ENCODE measurements at places on chromosomes 4 and X.

GRCh38 chrX:111007238-111007637 lies 88.8 kb upstream of the PAK3 start:
- no peak for DNase-seq

- DNase-seq: no peak
Observed at GRCh38 chr4:148053298-148054003, 321.6 kb downstream of the ARHGAP10 start.

GRCh38 chr4:153809916-153810810 lies 21.3 kb upstream of the SFRP2 start:
- no peak for DNase-seq

DNA sequence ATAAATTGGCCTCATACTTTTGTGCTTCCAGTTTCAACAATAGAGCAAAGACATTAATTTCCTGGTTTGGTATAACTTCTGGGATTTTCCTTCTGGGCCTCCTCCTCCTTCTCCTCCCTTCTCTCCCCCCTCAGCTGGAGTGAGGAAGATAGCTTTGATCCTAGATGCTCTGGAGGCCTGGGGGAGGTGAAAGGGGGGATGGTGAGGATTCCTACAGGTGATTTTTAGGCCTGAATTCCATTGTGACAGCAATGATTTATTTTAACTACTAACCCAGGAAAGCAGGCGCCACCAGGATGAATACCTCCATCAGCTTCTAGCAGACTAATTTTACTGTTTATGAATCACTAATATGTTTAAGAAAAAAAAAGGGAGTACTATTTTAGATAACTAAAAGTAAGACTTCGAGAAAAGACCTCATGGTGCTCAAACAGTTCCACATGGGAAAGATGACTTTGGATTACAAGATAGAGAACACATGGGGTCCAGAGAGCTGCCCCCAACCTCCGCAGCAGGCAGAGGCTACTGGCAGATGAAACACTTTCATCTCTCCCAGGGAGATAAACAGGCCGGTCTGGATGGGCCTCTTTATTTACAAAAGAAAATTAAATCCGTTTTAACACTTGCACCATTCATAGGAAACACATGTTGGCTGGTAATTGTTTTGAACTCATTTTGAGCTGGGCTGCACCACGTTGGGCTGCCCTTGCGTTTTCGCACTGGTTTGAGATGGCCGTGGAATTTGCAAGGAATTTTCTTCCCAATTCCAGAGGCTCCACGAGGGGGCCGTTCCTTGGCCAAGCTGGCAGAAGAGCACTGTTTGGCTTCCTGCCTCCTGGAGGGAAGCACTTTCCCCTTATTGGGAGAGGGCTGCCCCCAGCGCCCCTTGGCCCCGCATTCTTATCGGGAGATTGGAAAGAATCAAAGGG lies 125.1 kb upstream of the STX18 start:
- DNase-seq: no peak

- DNase-seq: no peak
Observed at GRCh38 chrX:154378059-154378798, 866 bp upstream of the EMD start.

DNA sequence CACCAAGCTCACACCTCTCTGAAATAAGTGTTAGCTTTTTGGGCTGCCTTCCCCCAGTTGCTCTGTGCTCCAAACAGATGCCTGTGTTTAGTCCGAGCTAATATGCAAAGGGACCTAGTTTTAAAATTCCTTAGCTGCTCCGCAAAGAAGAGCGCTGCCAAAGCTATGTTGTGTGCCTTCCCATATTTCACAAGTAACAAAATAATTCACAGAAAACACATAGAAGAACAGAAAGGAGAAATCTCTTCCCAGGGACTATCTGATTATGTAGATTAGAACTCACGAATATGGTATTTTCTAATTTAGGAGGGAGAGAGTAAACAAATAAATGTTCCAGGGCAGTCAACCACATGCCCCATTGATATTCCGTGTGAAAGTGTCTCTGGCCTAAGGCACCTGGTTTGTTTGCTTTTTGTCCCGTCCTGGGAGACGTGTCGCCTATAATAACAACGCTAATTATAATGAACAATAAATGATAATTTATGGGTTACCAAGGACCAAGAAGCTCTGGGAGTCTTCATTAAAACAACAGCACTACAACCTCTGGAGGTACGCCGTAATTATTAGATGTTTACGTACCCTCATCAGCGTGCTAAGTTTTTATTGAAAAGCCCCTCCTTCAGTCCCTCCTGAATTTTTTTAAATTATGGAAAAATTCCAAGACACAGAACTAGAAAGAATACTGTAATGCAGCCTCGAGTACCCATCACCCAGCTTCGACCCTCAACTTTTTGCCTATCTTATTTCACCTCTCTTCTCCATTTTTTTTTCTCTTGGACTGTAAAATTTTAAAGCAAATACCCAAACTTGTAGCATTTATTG lies 1.2 kb upstream of the CCNG2 start:
- no peak for DNase-seq

- DNase-seq: no peak
Observed at GRCh38 chr4:74638689-74639088, 155.6 kb downstream of the BTC start.

GRCh38 chrX:10450229-10450958 lies 170.0 kb downstream of the MID1 start:
- no peak for DNase-seq

DNA sequence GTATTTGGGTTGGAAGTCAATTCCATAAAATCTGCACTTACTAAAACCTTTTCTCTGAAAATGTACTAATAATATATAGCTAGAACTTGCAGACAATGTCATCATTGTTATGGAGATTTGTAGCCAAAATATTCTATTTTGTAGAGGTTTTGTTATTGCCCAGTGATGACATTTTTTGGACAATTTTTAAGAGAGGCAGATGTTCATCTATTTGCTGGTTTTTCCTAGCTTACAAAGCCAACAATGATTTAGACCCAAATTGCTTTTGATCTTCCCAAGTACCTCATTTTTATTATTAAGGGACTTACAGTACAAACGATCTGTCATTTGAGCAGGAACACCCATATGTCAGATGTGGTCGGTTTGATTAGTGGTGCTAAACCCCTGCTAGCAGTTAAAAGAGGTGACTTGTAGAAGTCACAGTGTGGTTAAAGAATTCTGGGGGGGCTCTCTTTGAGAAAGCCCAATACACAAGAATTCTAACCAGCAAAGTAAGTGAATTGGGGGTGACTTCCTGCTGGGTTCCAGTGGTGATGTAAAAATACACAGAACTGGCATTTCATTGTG lies 136.2 kb downstream of the KIT start:
- DNase-seq: no peak

GRCh38 chr4:73718375-73719373 lies 21.7 kb upstream of the CXCL8 start:
- DNase-seq: no peak

DNA sequence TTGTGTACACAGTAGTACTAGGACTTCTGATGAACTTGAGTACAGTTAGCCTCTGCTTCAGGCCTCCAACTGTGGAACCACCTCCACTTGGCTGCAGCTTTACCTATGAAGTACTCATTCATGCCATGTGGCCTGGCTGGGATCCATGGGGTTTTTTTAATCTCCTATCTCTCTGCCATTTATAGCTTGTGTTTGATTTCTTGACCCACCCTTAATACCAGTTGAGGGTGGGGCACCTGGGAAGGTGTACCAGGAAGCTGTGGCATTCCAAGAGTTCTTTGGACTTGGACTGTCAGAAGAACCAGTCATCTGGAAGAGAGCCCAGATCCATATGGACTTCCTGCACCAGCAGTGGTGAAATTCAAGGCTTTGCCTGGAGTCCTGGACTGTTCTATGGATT lies 230.1 kb downstream of the SHROOM3 start:
- DNase-seq: no peak

- no peak for DNase-seq
Observed at GRCh38 chr4:87806520-87806919, 7.2 kb downstream of the IBSP start.

GRCh38 chrX:53223068-53223693 lies 1.8 kb downstream of the KDM5C start:
- no peak for DNase-seq

- no peak for DNase-seq
Observed at GRCh38 chr4:81040012-81040659, 9.6 kb downstream of the BMP3 start.

DNA sequence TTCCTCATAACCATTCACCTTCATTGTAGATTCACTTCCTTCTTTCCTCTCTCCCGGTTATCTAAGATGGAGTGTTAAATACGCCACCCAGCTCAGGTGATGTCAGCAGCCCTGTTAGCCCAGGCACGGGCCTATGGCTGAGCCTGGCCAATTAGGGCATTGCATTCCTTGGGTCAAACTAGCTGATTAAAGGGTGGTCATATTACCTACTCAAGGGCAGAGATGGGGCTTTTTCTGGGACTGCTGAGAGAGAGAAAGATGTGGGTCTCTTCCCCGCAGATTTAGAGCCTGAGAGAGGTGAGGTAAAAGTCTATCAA lies 39.9 kb upstream of the AFAP1 start:
- no peak for DNase-seq

DNA sequence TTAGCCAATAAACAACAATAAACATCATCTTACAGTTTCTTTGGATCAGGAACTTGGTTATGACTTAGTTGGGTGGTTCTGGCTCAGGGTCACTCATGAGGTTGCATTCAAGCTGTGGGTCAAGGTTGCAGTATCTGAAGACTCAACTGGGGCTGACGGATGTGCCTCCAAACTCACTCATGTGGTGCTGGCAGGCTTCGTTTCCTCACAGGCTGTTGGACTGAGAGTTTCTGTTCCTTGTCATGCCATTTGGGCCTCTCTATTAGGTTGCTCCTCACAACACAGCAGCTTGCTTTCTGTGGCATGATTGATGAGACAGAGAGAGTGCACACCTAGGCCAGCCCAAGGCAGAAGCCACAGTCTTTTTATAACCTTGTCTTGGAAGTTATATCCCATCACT lies 20.7 kb downstream of the FRMPD3 start:
- no peak for DNase-seq

- no peak for DNase-seq
Observed at GRCh38 chr4:118997601-118998000, 108.9 kb downstream of the SYNPO2 start.

DNA sequence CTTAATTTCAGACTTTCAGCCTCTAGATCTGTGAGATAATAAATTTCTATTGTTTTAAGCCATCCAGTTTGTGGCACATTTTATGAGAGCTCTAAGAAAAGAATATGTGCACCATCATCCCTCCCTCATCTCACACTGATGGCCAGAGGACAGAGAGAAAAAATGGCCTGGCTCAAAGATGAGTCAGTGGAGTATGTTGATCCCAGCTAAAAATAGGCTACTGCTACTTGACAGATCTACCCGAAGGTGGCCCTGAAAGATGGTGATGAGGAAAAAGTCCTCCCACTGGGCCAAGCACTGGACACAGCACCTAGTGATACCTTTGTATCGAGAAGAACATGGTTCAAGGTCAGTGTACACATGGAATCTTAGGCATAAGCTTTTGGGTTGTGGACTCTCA lies 38.2 kb upstream of the DCTD start:
- DNase-seq: no peak

DNA sequence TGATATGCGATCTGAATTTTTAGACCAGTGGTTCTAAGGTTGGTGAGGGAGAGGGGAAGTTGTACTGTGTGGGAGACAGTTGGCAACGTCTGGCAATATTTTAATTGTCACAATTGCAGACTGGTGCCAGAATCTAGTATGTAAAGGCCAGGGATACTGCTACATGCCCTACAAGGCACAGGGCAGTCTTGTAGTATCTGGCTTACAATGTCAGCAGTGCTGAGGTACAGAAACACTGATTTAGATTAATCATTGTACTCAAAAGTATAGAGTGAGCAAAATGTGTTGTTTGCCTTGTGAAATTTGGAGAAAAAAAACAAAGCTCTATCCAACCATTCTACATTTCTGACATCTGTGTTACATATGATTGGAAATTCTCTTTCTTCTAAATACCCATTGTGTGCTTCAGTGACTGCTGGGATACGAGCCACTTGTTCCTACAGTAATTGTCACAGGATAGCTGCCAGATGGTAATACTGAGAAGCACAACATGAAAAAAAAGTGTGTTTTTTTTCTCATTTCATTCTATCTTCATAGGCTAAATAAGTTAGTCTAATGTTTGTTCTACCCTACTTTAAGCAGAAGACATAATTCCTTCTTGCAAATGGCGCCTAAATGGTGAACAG lies 526.7 kb upstream of the AGA start:
- DNase-seq: no peak

- no peak for DNase-seq
Observed at GRCh38 chr4:86442881-86443280, 83.0 kb upstream of the MAPK10 start.

GRCh38 chrX:17028356-17028755 lies 81.9 kb downstream of the REPS2 start:
- no peak for DNase-seq

DNA sequence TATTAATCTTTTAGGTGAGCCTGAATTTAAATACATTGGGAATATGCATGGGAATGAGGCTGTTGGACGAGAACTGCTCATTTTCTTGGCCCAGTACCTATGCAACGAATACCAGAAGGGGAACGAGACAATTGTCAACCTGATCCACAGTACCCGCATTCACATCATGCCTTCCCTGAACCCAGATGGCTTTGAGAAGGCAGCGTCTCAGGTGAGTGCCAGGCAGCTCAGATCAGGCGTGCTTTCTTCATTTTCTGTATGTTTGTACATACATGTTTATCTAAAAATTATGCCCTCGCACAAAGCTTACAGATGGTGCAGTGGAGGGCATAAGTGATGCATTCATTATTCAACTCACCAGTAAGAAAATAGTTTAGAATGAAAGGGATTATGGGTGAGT lies 85.6 kb downstream of the CPE start:
- DNase-seq: no peak

GRCh38 chr4:93103042-93103441 lies 725.5 kb upstream of the ATOH1 start:
- no peak for DNase-seq

DNA sequence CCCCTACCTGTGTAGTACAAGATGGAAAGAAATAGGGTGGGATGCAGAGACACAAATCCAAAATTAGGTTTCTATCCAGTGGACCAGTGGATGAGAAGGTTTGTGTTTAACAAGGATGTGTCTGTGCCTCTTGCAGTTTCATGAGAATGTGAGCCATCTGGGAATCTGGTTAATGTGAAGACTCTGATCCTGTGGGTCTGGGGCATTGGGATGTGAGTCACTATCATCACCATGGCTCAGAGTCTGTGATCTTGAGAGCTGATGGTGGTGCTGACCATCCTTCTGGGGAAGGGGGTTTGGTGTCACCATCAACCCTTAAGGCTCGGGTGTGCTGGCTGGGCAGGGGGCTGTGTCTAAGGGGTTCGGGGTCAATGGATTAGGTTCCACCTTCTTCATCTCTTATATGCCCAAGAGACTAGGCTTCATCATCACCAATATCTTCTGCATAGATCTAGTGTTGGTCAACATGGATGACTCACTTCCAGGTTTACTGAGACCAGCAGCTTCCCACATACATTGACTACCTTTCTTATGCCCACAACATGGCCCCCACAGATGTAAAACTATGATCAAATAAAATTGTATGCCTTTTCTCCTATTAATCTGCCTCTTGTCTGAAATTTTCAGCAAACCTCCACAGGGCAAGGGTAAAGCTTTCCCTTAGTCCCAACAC lies 65.7 kb upstream of the MID1 start:
- no peak for DNase-seq
